ENCODE measurements at places on chromosomes 2 and 18.

DNA sequence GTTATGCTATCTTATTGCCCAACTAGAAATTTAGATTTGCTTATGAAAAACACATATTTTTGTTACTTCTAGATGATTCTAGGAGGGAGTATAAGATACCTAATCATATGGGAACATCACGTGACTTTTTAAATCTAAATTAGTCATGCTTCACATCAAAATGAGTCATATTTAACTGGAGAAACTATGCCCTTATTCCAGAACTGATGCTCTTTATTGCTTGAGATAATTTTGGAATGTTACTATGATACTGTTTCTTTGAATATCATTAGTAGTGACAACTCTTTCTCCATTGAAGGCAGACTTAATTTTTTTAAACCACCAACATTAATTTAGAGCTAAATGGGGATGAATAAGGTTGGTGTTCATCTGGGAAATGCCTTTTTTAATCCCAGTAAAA, 19.9 kb upstream of the ELAC1 start:
- no peak for DNase-seq

DNA sequence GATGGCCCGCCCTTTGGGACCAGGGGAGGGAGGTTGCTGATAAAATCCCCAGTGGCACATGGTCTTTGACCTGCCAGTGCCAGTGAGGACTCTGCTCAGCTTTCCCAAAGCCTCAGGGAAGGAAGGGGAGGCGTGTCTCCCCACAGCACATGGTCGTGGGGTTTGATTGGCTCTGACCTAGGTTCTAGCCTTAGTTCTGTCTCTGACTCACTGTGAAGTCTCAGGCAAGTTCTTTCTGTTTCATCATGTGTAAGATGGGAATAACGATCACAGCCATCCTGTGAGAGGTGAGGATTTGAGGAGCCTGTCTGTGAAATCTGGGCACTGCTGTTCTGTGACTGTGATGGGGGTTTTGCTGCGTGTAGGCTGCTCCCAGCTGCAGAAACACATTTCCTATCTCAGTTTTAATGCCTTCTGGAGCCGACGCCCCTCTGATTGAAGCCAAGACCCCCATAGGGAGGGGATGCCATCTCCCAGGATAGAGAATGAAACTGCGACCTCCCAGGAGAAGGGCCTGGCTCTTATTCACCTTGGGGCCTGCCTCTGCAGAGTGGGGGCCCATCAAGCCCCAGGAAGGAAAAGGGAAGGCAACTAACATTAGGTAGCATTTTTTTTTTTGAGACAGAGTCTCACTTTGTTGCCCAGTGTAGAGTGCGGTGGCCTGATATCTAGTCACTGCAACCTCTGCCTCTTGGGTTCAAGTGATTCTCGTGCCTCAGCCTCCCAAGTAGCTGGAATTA, 84.0 kb downstream of the DDX1 start:
- DNase-seq: no peak

- no peak for DNase-seq
Measured at GRCh38 chr2:224261326-224261725, 140.6 kb downstream of the FAM124B start.

- peak; percentile 0 for DNase-seq
Measured at GRCh38 chr2:64453770-64454385, at the start of gene LGALSL. TSS of gene LGALSL (plus strand) at chr2:64454162. CDS start at chr2:64454546, 384 bp downstream.

DNA sequence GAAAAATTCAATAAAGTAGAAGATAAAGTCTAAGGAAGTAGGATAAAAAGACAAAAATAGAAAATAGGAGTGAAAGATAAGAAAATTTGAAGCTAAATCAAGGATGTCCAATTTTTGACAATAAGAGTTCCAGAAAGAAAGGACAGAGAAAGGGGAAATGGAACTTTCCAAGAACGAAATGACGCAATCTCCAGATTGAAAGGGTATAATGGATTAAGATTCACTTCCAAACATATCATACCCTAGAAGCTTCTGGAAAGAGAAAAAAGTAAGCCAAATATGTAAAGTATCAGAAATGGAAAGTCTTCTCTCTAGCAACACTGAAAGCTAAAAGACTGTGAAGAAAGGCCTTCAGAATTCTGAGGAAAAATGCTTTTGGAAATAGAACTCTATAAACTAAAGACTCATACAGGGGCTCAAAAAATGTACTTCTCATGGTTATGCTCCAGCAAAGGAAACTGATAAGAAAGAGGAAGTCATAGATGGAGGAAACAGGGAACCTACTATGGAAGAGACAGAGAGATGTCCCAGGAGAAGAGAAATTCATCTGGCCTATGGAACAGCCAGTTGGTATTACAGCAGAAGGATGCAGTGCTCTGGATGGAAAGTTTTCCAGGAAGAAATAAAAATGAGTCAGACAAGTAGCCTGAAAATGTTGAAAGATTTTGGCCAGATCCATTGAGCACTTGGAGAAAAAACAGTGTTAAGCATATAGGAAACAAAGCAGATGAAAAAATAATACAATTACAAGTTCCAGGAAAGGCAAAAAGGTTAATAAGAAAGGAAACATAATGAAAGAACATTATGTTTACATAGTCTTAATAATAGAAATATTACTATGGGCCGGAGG, 20.1 kb downstream of the CASP8 start:
- no peak for DNase-seq

GRCh38 chr2:226050822-226051221, 651.3 kb downstream of the NYAP2 start:
- no peak for DNase-seq

GRCh38 chr2:20930928-20931327, 108.0 kb upstream of the LDAH start:
- no peak for DNase-seq

DNA sequence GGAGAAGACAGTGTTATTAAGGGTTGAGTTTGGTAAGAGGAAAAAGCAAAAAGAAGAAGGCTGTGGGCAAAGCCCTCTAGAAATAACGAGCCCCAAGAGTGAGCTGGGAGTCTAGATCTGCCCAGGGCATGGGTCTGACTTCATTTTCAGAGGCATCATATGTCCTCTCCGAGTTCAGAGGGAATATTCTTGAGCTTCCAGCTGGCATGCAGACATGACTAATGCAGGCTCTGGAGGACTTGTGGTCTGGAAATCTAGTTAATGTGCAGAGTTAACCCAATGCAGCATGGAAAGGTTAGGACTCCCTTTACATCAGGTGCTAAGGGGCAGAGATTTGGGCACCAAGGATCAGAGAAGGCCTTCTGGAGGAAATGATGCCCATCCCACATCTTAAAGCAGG, 7.3 kb downstream of the ACMSD start:
- no peak for DNase-seq

DNA sequence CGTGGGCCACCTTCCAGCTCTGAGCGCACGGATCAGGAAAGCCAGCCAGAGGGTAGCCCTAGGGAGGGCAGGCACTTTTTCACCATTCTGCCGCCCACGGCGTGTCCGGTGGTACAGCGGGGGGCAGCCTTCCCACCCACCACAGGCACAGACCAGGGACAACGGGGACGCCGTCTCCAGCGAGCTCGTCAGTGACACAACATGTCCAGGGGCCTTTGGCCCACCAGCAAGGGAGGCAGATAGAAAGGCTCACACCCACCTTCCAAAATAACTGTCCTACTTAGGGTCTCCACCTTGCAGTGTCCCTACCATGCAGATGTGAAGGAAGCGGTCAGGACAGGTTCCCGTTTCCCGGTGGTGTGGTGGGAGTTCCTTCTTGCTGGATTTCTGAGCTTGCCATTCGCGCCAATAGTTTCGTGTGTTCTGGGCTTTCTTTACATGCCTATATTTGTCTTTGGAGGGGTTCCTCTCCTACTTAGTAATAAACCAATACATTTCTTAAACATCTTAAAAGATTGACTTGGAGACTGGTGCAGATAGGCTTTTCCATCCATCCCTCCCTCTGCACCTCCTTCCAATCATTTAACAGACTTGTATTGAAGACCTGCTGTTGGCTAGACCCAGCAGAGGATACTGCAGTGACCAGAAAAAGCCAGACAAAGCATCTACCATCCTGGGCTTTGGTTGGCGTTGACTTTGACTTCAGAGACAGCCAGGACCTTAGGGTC, 872 bp downstream of the ASB1 start:
- DNase-seq: peak; percentile 11

GRCh38 chr2:50059462-50059861, 905.1 kb upstream of the FSHR start:
- DNase-seq: no peak

GRCh38 chr2:134167015-134167414, 86.9 kb upstream of the MGAT5 start:
- no peak for DNase-seq

- DNase-seq: no peak
Measured at GRCh38 chr2:172623249-172623965, 67.5 kb downstream of the PDK1 start.

GRCh38 chr2:240275386-240275785, 134.9 kb upstream of the OTOS start:
- no peak for DNase-seq

DNA sequence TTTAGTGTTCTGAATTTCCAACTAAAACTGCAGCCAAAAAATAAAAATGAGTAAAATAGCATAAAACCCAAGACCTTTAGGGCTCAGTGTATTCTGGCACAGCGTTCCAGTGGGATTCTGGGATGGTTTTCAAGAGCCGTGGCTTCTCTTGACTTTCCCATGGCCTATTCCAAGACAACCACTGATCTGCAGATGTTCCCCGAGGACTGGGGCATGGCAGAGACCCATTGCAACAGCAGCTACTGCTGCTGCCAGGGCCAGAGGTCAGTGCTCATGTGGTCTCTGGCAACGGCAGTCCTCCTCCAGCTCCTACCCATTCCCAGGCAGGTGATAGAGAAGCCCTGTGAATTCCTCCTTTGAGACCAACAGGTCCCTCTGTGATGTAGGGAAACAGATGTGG, 26.8 kb downstream of the TNP1 start:
- DNase-seq: no peak

GRCh38 chr2:66839551-66840320, 404.8 kb downstream of the MEIS1 start:
- DNase-seq: no peak

- no peak for DNase-seq
Measured at GRCh38 chr2:26618611-26619010, 22.6 kb downstream of the CIB4 start.

DNA sequence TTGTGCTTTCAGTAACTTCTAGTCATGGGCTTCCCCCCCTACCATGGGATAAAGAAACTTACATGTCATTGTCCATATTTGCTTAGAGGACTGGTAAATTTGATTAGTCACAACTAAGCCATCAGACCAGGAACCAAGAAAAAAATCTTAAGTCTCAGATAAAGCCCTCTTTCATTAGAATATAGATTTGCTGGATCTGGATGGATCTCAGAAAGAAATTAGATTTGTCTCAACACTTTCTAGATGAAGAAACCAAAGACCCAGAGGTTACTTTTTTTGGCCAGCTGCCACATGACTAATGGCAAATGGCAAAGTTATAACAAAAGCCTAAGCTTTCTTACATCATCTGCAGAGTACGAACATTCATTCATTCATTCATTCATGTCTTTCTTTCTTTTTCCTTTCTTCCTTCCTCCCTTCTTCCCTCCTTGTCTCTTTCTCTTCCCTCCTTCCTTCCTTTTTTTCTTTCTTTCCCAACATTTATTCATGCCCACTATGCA, 60.2 kb downstream of the CDCA7 start:
- no peak for DNase-seq

DNA sequence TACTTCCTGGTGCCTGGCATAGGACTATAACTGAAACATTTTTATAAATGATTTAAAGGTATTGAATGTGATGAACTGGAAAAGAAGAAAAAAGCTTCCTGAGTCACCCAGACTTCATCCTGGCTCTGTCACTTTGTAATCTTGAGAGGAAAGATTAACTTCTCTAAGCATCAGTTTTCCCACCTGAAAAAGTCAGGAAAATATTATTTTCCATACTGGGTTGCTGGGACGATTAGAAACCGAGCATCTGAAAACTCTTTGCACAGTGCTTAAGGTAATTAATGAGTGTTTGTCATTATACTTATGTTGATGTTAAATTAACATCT, 71.8 kb downstream of the FMNL2 start:
- DNase-seq: no peak
